ENCODE measurements at places on chromosomes 4 and X. TPM values are rescaled to one million over a fixed set of nuclear protein-coding genes. Genes with fewer than 3 reads are reported as not detected.

- no peak for DNase-seq
These were observed 95.4 kb downstream of the NAF1 start for GRCh38 chr4:163071308-163071707.

The CLCN4 gene
- total RNA-seq, result 6.5 TPM

The DSPP gene
- not detected for total RNA-seq

- peak; percentile 36 for DNase-seq
These were observed 220.2 kb upstream of the UGT8 start for GRCh38 chr4:114378305-114378903.

The AMBN gene
- not detected for total RNA-seq

The MTNR1A gene
- total RNA-seq, result not detected

The KLF8 gene
- total RNA-seq, result 0.37 TPM

The CXorf38 gene
- 17.1 TPM for total RNA-seq
